ENCODE measurements at places on chromosomes 11 and 22.

- DNase-seq: no peak
These were observed 16.5 kb upstream of the MYOD1 start for GRCh38 chr11:17702876-17703275.

DNA sequence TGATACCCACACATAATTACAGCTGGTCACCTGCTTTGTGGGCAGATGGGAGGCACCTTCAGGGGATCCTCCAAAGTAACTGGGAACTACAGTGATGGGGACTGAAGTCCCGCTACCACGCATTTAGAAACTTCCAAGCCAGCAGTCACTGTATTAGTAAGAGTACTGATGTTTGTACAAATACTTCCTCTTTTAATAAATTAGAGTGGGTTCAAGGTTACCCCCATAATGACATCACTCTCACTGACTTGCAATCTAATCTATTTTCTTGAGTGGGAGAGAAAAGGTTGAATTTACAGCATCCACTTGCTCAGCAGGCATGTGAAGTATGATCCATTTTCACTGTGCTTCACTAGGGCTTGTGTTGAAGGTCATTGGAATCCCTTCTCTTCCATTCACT lies 72.1 kb upstream of the TIMP3 start:
- DNase-seq: no peak

- no peak for DNase-seq
These were observed 109.3 kb downstream of the LRRC32 start for GRCh38 chr11:76561245-76561644.

DNA sequence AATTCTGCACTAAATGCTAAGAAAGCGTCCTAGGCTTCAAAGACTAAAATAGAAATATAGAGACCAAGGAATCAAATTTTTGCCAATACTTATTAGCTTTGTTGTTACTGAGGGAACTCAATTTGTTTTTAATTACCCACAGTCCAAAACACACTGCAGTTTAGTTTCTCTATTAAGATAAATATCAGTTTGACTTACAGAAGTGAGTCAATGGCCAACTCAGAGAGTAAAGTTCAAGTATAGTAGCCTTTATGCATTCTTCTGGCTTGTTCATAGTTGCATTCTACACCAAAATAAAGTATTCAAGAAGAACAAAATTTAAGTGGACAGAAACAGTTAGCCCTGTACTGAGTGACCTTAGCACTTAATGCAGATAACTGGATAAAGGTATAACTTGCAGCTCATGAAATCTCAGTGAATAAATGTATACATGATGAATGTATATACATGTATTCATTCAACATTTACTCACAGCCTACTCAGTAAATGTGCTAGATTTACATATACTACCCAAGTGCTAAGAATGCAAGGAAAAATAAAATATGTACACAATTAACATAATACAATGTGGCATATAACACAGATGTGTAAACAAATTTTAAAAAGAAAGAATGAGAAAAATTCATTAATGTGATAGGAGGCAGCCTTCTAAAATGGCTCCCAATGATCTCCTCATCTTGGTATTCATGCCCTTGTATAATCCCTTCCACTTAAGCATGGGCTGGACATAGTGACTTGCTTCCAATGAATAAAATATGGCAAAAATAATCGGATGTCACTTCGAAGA lies 9.7 kb upstream of the RNF141 start:
- no peak for DNase-seq

- DNase-seq: no peak
These were observed 29.2 kb downstream of the SREBF2 start for GRCh38 chr22:41862160-41862529.

- DNase-seq: no peak
These were observed 13.3 kb upstream of the SH3BP1 start for GRCh38 chr22:37626144-37626543.

DNA sequence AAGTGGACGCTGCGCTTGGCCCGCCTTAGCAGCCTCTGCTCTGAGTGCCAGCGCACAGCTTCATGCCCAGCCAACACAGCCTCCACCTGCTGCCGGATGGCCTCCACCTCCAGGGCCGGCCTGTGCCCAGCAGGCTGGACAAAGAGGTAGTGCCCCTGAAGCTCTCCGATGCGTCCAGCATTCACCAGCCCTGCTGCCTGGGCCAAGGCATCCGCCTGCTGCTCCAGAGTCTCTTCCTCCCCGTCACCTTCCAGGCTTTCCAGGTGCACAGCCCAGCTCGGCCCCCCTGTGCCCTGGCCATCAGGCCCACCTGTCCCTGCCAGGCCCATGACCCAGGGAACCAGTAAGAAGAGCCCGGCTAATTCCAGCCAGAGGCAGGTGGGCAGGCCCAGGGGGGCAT lies 2.5 kb downstream of the PCSK7 start:
- no peak for DNase-seq

DNA sequence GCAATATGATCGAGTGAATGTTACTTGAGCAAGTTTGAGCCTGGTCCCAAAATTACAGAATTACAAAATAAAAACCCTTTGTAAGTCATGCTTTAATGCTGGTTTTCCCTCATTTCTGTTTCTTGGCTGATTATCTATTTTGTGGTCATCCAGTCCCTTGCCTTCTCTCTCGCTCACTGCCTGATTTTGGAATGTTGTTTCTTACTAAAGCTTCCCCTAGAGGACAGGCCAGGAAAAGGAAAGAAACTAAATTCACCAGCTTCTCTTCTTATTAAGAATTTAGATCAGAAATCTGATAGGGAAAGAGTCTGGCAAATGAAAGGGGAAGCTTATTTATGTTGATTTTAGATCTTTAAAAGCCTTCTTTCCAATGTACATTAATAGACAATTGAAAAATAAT lies 16.6 kb upstream of the BDNF start:
- no peak for DNase-seq

GRCh38 chr11:120817158-120817557 lies 206.7 kb upstream of the TBCEL start:
- no peak for DNase-seq

DNA sequence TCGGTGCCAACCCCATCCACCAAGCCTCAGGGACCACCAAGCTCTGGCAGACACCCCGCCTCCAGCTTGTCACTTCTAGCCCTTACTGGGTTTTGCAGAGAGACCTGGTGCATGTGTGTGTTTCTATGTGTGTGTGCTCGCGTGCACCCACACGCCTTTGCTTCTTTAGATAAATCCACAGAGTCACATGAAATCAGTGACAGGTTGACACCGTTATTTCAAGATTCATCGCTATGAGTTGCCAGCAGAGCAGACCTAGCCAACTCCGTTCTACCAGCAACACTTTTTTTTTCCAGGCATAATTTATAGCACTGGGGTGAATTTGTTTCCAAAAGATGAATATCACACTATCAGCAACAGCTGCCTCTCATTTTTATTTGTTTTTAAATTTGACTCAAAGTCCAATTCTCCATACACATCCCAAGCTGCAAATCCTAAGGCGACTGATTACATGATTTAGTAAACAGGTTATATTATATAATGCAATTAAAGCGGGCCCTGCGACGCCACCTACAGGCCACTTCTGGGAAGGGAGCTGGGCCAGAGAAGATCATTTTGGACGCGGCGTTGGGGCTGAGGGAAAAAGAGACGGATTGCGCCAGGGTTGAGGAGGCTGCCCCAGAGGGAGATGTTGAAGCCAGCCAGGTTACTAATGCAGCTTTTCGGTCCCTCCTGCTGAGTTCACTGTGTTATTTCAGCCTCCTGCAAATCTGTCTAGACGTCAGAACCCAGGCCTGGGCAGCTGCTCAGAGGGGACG lies 150.5 kb downstream of the FEZ1 start:
- DNase-seq: no peak

DNA sequence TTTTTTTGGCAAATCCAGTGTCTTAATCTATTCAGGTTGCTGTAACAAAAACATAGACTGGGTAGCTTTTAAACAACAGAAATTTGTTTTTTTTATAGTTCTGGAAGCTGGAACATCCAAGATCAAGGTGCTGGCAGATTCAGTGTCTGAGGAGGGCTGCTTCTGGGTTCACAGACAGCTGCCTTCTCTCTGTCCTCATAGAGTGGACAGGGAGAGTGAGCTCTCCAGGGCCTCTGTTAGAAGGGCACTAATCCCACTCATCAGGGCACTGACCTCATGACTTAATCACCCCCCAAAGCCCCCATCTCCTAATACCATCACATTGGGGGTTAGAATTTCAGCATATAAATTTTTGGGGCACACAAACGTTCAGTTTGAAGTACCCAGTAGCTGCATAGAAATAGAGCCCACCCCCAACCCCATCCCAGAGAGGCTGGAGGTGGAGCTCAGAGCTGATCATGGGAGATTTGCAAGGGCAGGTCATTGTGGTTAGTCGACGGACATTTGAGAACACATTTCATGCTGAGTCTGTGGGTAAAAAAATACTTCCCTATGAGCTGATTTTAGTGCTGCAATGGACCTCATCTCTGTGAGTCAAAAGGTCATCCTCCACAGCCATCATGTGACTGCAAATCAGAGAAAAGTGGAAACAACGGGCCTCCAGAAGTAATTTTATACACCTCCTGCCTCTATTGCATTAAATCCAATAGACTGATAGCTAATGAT lies 203.1 kb upstream of the CADM1 start:
- DNase-seq: no peak

- no peak for DNase-seq
These were observed 89.8 kb downstream of the SYT9 start for GRCh38 chr11:7341551-7341950.

- no peak for DNase-seq
These were observed 9.7 kb upstream of the RCN1 start for GRCh38 chr11:32081129-32081641.

DNA sequence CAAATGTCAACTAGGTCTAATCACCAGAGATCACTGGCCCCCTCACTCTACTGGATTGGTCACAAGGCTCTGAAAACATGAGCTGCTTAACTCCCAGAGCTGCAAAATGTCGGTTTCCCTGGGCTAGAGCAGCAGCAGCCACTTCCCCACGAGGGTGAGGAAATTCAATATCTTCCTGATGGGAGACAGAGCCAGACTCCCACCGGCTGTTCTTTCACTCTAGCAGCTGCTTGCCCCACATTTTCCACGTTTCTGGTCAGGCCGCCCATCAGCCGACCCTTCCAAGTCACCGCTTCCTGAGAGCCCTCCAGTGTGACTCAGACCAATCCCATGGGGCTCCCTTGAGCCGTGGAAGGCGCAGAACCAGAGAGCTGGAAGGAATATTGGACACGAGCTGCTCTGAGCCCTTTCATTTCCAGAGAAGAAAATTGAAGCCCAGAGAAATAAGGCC lies 227.0 kb downstream of the ADAMTS15 start:
- no peak for DNase-seq

DNA sequence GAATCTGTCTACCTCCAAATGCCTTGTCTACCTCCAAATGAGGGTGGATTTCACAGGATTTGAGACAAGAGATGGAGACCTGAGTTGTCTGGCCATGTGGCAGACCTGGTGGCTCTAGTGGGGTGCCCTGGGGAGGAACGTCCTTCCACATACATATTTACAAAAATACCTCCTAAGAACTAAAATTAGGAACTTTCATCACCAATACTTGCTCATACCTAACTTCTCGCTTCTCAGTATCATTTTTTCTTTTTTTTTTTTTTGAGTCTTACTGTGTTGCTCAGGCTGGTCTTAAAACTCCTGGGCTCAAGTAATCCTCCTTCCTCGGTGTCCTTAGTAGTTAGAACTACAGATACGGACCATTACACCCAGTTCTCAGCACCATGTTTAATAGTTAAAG lies 117.9 kb downstream of the MED15 start:
- DNase-seq: no peak

DNA sequence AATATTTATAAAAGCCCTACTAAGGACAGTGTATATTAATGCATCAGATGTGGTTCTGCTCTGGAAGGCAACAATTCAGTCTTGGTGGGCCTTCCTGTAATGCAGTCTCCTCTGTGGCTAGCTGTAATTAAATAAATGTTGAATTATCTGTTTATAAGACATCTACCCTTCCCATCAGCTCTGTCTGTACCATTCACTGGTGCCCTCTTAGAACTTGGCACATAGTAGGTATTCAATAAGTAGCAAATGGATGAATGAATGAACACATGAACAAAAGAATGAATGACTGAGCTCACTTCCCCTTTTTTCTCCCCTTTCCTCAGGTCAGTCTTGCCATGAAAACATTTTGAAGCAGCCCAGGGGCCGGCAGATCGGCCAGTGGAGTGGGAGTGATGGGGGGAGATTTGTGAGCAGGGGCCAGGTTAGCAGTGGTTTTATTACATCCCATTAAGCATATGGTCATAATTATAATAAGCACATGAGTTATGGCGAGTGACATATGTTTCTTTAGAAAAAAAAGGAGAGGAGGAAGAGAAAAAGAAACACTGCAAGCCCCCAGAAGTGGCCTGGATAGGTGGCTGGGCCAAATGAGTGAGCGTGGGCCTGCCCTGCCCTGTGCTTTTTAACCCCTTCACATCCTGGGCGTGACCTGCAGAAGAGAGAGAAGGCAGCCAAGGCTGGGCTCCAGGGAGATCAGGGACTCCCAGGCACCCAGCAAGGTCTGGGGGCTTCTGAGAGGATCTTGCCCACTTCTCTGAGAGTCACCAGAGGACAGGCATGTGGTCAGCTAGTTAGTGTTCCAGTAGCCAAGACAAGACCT lies 48.6 kb upstream of the CD82 start:
- no peak for DNase-seq

GRCh38 chr11:69443138-69443967 lies 38.1 kb upstream of the LINC01488 start:
- DNase-seq: peak; percentile 17

DNA sequence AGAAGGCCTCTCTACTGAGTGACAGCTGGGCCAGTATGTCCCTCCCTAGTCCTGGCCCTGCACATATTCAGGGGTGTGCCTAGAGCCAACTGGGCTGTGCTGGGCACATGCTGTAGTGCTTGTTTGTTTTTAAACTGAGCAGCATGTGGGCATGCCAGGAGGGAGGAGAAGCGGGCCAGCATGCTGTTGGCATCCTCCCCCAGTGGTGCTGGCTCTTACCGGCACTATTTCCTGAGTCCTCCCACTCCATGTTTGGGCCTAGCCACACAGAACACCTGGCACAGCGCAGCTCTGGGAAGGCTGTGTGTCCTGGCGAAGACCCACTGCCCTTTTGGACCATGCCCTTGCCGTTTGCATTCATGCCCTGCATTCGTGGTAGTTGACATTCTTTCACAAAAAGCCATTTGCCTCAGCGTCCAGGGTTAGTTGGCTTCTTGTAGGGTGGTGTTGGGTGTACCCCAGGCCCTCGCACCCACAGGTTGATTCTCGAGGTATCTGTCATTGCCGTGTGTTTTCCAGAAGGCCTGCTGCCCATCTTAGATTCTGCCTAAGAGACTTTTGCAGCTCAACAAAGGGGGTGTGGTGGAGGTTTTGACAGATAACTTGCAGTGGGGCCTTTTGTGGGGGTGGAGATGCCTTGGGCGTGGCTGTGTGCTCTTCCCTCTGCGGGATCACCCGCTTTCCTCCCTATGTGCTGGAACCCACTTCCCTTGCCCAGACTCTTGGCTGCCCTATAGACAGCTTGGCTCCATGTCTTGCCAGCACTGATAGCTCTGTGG lies 13.6 kb downstream of the DGCR8 start:
- DNase-seq: no peak
